Occipital lobe (tissue), 3 donors: ENCODE measurements at places on chromosomes 3 and 15.
A peak's percentile ranks its signal among the peaks of the same experiment; 100 is the strongest.

DNA sequence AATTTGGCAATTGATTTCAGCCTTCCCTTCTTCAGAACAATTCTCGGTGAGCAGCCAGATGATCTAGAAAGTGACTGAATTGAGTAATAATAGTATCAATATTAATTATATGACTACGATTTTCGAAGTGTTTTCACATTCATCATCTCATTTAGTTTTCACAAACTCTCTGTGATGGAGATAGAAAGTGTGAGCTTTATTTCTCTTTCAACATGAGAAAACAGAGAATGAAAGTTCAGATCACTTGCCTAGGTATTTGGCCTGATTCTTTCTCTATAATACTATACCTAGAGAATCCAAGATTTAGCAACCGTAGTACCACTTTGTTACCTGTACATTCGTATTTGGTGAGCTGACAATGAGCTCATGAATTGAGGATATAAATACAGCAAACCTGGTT, 739.2 kb upstream of the NR2F2 start:
- no peak for DNase-seq

- DNase-seq = no peak
Measured at GRCh38 chr15:68341760-68342725, 64.5 kb downstream of the FEM1B start.

DNA sequence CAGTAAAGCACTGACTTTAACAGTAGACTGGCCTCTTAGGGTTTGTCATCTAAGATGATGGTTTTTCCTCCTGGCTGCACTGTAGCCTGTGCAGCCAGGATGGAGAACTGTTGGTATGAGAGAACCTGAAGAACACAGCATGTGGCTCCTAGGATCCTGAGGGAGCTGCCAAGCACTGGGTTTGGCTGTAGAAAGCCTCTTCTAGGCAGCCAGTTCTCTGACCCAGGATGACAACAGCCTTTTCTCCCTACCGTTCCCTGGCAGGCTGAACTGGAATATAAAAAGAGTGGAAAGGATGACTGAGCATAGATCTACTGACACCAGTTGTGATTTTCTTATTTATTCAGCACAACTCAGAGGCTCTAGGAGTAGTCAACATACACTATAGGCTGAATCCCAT, 34.3 kb upstream of the MANF start:
- DNase-seq = no peak

- DNase-seq = no peak
Measured at GRCh38 chr3:131110087-131110486, 83.4 kb downstream of the NEK11 start.

GRCh38 chr3:115428841-115429240, 194.5 kb upstream of the GAP43 start:
- no peak for DNase-seq

- DNase-seq = no peak
Measured at GRCh38 chr15:40858706-40859105, 14.9 kb downstream of the SPINT1 start.

GRCh38 chr15:39641191-39641889, 60.5 kb downstream of the THBS1 start:
- DNase-seq = no peak

DNA sequence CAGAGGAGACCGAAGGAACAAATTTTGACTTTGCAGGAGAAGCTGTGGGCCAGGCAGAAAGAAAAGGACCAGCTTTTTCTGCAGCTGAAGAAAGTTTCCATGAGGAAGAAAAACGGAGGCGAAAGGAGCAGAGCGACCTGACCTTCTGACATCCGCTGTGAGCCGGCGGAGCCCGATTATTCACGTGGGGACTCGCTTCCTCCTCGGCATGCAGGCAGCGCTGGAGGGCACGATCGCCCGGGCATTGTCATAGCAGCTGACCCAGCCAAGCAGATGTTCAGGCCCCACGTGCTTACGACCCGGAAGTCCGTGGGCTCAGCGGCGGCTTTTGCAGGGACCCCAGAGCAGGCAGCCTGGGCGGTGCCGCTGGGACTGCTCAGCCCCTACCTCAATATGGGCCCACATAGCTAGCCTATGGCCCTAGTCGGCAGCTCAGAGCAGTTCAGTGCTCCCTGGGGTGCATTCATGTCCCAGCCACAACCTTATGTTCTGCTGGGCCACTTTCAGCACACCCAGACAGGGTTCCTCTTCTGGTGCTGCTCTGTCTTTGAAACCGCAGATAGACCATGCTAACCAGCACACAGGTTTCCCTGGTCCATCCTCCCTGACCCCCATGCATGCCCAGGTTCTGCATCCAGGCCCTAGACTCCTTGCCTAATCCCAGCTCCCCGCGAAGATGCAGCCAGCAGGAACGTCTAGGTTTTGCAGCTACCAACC, 10.5 kb upstream of the EIF4A2 start:
- DNase-seq = peak; percentile 30

DNA sequence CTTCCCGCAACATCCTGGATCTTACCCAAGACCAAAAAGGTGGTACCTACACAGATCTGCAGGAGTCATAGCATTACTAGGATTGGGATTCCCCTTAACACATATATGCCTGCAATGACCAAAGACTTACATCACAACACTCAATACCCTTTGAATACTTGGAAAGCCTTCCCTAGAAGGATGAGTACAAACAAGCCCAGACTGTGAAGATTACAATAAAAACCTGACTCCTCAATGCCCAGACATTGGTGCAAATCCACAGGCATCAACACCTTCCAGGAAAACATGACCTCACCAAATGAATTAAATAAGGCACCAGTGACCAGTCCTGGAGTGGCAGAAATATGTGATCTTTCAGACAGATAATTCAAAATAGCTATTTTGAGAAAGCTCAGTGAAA, 326.8 kb downstream of the TBL1XR1 start:
- no peak for DNase-seq

- DNase-seq = no peak
Measured at GRCh38 chr3:63353383-63353782, 75.3 kb downstream of the SYNPR start.

GRCh38 chr3:122247825-122248185, 64.3 kb downstream of the CASR start:
- DNase-seq = no peak

GRCh38 chr3:18469775-18470174, 44.6 kb upstream of the SATB1 start:
- no peak for DNase-seq

- no peak for DNase-seq
Measured at GRCh38 chr3:94064243-94064860, 1.5 kb downstream of the NSUN3 start.

- no peak for DNase-seq
Measured at GRCh38 chr3:25971736-25972135, 181.8 kb downstream of the OXSM start.

DNA sequence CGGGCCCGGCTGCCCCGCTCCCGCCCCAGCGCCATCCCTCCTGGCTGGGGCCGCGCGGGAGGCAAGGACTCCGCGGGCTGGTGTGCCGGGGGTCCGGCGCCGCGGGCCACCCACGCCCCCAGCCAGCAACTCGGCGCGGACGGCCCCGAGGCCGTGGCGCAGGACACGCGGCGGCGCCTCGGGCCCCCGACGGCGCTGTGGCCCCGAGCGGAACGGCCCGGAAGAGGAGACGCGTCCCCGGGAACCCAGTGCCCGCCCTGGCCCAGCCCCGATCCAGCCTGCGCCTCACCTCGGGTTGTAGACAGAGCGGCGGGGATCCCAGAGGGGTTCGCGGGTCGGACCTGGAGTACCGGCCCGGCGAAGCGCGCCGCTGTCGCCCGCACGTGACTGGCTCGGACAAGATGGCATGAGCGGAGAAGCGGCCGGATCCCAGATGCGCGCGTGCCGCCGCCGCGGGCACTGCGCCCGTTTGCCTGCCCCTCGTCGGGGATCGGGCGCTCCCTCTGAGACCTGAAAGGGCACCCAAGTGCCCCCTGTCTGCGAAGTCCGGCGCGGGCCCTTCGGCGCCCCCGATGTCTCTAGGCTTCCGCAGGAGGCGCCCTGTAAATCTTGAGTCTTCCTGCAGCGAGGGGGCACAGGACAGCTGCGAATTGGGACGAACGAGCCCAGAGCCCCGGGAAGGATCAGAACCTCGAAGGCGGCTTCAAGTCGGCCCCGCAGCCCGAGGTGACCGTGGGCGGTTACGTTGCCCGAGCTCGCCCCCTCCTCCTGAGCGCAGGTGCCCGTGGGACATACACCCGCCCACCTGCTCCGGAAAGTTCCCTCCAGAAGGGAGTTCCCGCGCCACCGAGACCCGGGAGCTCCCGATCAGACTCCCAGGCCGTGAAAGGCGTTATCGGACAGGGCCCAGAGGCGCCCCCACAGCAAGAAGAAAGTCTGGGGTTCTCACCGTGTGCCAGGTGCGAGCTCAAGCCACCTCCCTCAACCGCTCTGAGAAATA, 598 bp upstream of the SFMBT1 start:
- no peak for DNase-seq

GRCh38 chr3:134037168-134037567, 7.4 kb upstream of the SLCO2A1 start:
- no peak for DNase-seq

GRCh38 chr3:156620260-156620659, 54.1 kb upstream of the TIPARP start:
- no peak for DNase-seq

DNA sequence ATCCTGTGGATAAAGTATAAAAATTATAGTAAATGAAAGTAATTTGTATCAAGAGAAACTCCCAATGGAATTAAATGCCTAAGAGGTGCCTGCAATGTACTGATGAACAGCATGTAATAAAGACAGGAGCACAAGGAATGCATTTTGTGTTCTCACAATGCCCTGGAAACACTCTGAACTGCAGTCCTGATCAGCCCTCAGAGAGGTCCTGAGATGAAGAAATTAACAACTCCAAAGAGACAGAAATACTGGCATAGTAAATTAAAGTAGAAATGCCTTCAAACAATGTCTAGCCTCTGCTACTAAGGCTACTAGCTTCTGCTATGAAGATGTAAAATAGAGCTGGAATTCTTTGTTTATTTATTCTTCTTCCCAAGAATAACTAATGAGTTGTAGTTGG, 59.9 kb downstream of the CFAP20DC start:
- DNase-seq = no peak

GRCh38 chr3:124731760-124732159, 1.5 kb downstream of the UMPS start:
- no peak for DNase-seq

GRCh38 chr3:52372822-52373504, 56.8 kb downstream of the DNAH1 start:
- no peak for DNase-seq

GRCh38 chr15:97446138-97446537, 514.4 kb upstream of the ARRDC4 start:
- no peak for DNase-seq

GRCh38 chr15:62085740-62086139, 19.0 kb downstream of the C2CD4A start:
- no peak for DNase-seq

DNA sequence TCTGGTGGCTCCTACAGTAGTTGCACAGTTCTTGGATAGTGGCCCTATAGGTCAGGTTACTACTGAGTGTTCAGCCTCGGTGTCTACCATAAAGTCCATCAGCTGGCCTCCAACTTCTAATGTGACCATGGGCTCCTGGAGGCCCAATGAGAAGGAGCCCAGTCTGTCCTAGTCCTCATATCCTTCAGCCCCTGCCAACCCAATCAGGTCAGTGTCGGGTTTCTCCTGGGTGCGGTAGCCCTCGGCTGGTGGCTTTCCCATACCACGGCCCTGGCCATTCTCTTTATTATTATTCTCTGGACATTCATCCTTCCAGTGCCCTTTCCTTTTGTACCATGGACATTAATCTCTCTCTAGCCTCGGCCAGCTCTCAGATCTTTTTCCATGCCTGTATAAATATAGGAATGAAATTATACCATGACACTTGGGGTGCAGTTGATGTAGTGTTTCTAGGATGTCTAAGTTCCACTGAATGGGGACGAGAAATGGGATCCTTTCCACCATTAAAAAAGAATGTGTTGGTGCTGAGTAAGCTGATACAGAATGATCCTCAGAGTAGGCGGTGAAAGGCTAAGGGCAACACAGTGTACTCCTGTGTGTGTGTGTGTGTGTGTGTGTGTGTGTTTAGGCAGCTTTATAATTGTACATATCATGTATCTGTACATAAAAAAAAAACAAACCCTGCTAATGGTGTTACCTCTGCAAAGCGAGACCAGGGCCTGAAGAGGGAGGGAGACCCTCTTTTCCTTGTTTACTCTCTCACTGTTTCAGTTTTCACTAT, 19.3 kb upstream of the NOX5 start:
- DNase-seq = no peak

- no peak for DNase-seq
Measured at GRCh38 chr3:53380306-53380705, 33.0 kb upstream of the DCP1A start.
